ENCODE measurements at places on chromosomes 2 and 18. TPM values are rescaled to one million over a fixed set of nuclear protein-coding genes. Genes with fewer than 3 reads are reported as not detected.

The GPATCH11 gene
- 7.2 TPM for total RNA-seq

The CYP27C1 gene
- total RNA-seq: not detected

The PGAP1 gene
- 8.8 TPM for total RNA-seq

The SESTD1 gene
- 20.1 TPM for total RNA-seq

The ATP5F1A gene
- 475 TPM for total RNA-seq

The CD302 gene
- total RNA-seq: 64.3 TPM

The PLA2R1 gene
- total RNA-seq: not detected

The ACTR1B gene
- total RNA-seq: 53.7 TPM

The ANKRD62 gene
- not detected for total RNA-seq

The GAL3ST2 gene
- total RNA-seq: 2.5 TPM

The TGIF1 gene
- total RNA-seq: 91.2 TPM

The DDX18 gene
- total RNA-seq: 127 TPM

The ACP1 gene
- 115 TPM for total RNA-seq

The ALKAL2 gene
- not detected for total RNA-seq

The OR6B2 gene
- not detected for total RNA-seq

The AMER3 gene
- total RNA-seq: not detected

The GALNT14 gene
- total RNA-seq: 0.31 TPM

The PUS10 gene
- 3.6 TPM for total RNA-seq

The FNDC4 gene
- total RNA-seq: 0.10 TPM

The WNT6 gene
- total RNA-seq: not detected

The CYP26B1 gene
- total RNA-seq: under 0.01 TPM
